Activated CD8-positive, alpha-beta memory T cell treated with anti-CD3 and anti-CD28 coated beads, Interleukin-2, amount 10 ng/mL, durations not matched to agents 7 days and 5 days (primary cell): ENCODE measurements at places on chromosomes 5 and 9. TPM values are rescaled to one million over a fixed set of nuclear protein-coding genes. Genes with fewer than 3 reads are reported as not detected.

Gene MSH3
- 22.3 TPM for total RNA-seq

Gene SPINK7
- total RNA-seq = not detected

Gene PCSK1
- total RNA-seq = not detected

Gene SLC34A3
- total RNA-seq = not detected

Gene ARL10
- total RNA-seq = 9.0 TPM

Gene DRD1
- total RNA-seq = not detected

GRCh38 chr5:73668486-73669111 is 42.6 kb downstream of the ARHGEF28 start:
- no peak for DNase-seq

- no peak for DNase-seq
These were observed 1809.2 kb upstream of the ACO1 start for GRCh38 chr9:30575218-30575617.

DNA sequence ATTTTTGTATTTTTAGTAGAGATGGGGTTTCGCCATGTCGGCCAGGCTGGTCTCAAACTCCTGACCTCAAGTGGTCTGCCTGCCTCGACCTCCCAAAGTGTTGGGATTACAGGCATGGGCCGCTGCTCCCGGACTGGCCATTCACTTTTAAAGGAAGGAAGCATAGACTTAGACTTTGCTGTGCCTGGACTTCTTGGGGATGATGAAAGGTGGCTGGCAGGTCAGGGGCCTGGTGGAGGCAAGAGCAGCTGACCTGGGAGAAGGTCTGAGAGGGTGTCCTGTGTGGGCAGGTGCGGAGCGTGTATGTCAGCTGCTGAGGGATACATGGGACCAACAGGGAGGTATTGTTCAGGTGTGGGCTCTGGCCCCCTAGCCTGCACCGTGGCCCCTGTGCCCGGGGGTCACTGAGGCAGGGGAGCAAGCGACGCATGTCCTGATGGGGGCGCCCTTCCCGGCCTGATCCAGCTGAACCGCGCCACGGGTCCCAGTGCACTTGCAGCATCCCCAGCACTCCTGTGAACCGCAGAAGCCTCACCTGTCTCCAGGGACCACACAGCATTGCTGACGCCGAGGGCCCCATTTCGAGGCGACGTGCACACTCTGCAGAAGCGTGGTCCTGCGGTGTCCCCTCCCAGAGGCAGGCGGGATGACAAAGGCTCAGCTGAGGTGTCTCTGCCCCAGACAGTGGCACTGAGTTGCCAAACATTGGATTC is 23.1 kb downstream of the NDUFS6 start:
- DNase-seq = no peak

DNA sequence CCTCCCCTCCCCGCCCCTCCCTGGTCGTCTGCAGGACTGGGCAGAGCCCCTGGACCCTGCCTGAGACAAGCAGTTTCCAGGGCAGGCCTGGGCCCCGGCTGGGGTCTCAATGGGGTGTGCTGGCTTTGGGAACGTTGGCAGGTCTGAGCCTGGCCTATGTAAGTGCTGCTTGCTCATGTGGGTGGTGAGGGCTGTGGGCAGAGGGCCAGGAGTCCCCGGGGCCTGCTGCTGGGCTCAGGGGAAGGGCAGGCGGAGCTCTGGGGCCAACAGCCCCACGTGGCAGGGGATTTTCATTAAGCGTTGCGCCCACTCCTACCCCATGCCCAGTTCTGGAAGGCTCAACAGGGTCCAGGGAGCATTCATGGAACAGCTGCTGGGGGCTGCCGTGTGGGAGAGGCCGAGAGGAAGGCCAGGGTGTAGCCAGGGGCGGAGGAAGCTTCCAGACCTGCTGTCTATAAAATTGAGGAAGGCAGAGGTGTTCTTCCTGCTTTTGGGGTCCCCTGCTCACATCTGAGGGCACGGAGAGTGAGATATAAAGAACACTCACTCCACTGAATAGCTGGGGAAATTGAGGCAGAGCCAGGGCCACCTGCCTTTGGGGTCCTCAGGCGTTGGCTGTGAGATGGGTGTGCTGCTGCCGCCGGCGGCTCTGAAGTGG is 32.5 kb downstream of the RXRA start:
- DNase-seq = no peak

GRCh38 chr5:174922955-174923354 is 198.6 kb downstream of the MSX2 start:
- no peak for DNase-seq

DNA sequence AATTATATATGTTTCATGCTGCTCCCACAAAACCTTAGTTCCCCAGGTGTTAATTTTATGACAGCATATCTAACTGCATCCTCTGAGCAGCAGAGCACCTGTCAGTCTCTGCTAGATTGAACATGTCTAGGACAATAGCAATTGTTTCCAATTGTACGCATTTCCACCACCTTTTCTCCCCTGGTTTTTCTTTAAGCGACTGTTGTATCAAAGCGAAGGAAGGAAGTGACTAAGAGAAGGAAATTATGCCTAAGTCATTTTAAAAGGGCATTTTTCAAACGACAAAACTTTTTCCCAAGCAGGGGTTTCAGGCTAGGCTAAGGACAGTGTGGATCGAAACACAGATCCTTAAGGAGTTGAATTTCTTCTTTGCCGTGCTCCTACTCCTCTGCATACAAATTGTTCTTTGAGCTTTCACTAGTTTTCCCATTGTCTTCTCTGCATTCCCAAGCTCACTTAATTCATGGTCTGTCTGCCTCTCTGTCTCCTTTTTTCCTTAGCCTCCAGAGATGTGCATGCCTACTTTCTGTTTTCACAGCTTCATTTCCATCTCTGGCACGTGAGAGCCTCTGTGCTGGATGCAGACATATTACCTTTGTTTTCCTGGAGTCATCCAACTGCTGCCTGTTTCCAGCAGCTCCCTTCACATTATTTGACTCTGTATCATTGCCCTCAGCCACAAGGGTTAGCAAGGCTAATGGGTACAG is 39.4 kb upstream of the STARD4 start:
- DNase-seq = no peak

GRCh38 chr5:130541617-130542221 is 623.3 kb downstream of the HINT1 start:
- DNase-seq = no peak

GRCh38 chr9:73647560-73647959 is 495.9 kb downstream of the ANXA1 start:
- no peak for DNase-seq

GRCh38 chr5:141806626-141807025 is 71.6 kb downstream of the PCDH1 start:
- no peak for DNase-seq

DNA sequence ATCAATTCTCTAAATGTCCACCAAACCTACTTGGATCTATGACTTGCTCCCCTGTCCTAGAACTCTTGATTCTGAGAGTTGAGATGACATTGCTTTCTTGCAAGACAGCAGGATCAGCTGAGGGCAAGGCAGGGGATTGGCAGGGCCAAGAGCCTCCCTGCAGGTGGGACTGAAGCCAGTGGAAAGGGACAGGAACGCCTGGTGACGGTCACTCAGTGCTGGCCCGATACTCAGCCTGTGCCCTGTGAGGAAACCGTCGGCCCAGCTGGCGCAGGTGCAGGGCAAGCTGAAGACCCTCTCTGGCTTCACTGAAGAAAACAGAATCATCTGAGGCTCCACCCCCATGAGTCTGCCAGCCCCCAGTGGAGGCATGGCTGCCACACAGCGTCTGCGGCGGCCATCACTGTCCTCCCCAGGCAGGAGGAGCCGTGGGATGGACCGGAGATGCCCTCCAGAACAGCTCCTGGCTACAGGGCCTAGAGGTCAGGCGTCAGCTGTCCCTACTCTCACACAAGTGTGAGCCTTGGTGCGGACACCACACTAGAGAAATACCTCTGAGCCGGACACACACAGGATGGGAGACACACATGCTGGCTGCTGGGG is 14.7 kb downstream of the UBAC1 start:
- no peak for DNase-seq

DNA sequence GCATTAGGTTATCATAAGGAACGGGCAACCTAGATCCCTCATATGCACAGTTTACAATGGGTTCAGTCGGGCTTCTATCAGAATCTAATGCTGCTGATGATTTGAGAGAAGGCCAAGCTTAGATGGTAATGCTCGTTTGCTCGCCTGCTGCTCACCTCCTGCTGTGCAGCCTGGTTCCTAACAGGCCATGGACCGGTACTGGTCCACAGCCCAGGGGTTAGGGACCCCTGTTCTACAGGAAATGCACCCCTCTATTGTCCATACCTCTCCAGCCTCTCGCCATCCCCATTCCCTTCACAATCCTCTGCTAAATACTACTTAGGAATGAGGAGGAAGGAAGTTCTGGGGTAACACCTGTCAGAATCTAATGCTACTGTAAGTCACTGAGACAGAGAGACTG is 75.1 kb downstream of the OXCT1 start:
- no peak for DNase-seq

- DNase-seq = no peak
These were observed 47.0 kb upstream of the RETREG1 start for GRCh38 chr5:16663840-16664239.

- no peak for DNase-seq
These were observed 646.9 kb upstream of the ZNF608 start for GRCh38 chr5:125393221-125393815.

DNA sequence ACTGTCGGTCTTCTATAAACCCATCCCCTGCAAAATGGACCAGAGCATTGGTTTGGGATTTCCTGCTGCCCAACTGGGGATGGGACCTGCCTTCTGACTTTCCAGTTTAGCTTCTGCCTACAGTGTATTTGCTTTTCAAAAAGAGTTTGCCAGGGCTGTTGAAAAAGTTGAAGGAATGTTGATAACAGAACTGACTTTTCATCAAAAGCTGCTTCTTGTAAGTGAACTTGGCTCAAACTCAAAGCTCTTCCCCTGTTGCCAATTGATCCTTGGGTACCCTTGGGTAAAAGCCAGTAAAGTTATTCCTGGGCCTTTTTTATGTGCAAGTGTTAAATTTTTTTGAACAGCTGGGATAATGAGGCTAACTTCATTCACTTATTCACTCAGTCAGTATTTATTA is 142.9 kb upstream of the SLC30A5 start:
- DNase-seq = no peak

DNA sequence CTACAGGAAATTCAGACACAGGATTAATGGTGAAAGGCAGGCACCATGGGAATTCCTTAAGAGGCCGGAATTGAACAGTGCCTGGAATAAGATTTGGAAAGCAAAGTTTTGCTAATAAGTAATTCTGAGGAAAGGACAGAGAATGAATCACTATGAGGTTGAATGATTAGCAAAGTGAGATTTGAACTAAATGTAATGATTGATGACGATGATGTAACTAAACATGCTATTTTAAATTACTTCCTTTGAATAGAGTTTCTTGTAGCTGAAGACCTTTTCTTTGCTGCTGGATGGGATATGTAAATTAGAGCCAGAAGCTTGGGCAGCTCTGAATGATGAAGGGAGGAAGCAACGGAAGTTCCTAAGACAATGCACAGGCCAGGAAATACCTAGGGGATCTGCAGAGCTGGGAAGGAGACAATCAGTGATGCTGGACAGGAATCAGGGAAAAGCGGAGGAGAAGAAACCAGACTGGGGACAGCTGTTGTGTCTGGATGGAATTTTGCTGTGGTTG is 482.0 kb downstream of the PSAT1 start:
- no peak for DNase-seq

GRCh38 chr5:126066836-126067235 is 356.4 kb upstream of the GRAMD2B start:
- DNase-seq = no peak
